WTC11 (cell line): ENCODE measurements at places on chromosomes 3 and 15. TPM values are rescaled to one million over a fixed set of nuclear protein-coding genes. Genes with fewer than 3 reads are reported as not detected.
A peak's percentile ranks its signal among the peaks of the same experiment; 100 is the strongest.

IMPG2 gene
- total RNA-seq = 0.02 to 0.09 TPM (median 0.04 TPM) in 3 replicates

PLCH1 gene
- 8.4 to 8.9 TPM (median 8.8 TPM) in 3 replicates for total RNA-seq

MOBP gene
- 0.13 to 0.39 TPM in 2 of 3 replicates, not detected in the other for total RNA-seq

- no peak for DNase-seq
These were observed 333.6 kb upstream of the C2CD4B start for GRCh38 chr15:62498712-62499111.

GRCh38 chr3:56911363-56911762, 109.6 kb upstream of the ARHGEF3 start:
- no peak for DNase-seq

- no peak for DNase-seq
These were observed 4.7 kb upstream of the TBC1D2B start for GRCh38 chr15:78082106-78082742.

DNA sequence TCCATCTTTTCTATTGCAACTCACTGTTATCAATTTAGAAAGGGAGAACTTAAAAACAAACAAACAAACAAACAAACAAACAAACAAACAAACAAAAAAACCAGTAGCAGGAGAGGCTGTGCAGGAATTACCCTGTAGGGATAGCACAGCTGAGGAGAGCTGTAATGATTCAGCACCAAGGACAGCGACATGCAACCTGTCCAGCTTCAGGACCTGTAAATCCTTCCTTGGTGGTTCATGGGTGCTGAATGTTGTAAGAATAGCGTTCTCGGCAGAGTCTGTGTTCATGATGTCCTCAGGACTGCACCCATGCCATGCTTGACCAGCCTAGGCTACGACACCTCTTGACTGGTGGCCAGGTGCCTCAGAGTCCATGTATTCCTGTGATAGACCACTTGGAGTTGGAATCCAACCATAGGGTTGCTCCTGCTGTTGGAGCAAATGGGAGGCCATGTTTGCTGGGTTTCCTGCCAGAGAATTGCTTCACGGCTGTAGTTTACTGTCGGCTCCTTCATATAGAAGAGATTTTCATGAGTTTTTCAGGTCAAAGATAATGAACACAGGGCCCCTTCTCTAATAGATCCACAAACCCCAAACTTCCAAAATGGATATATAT, 65.9 kb downstream of the CACNA2D3 start:
- peak; percentile 70 for DNase-seq

DNA sequence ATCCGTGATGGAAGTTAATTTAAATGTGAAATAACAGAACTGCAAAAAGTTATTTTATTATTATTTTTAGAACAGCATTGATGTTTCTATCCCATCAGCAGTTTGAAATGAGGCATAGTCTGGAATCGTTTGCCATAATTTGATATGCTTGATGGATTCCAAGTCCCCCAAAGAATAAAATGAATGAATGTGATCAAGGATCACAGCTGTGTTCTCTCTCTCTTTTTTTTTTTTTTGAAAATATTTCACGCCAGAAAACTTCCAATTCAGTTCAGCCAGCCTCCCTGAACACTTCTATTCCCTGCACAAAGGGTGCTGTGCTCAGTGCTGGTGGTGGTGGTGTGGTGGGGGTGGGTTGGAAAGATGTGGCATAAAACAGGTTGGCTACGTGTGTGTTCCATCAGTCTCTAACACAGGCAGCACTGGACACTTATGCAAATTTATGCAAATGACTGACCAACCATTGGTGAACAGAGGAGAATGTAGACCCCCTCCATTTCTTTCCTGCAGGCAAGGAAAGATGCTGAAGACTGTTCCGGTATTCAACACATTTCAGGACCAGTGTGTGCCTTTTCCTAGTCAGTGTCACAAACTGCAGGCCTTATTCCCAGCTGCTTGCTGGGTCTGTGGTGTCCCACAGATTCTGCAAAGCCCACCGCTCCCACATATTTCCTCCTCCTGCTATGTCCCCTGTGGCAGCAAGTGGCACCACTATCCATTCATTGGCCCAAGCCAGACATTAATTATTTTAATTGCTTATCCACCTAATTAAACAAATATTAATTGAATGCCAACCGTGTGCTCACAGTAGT, 10.6 kb downstream of the ARNT2 start:
- DNase-seq = no peak
